ENCODE measurements at places on chromosomes 2 and 18.
A peak's percentile ranks its signal among the peaks of the same experiment; 100 is the strongest.

- no peak for DNase-seq
Observed at GRCh38 chr2:50720697-50721315, 311.1 kb downstream of the NRXN1 start.

- no peak for DNase-seq
Observed at GRCh38 chr2:10183146-10183675, 60.7 kb downstream of the RRM2 start.

DNA sequence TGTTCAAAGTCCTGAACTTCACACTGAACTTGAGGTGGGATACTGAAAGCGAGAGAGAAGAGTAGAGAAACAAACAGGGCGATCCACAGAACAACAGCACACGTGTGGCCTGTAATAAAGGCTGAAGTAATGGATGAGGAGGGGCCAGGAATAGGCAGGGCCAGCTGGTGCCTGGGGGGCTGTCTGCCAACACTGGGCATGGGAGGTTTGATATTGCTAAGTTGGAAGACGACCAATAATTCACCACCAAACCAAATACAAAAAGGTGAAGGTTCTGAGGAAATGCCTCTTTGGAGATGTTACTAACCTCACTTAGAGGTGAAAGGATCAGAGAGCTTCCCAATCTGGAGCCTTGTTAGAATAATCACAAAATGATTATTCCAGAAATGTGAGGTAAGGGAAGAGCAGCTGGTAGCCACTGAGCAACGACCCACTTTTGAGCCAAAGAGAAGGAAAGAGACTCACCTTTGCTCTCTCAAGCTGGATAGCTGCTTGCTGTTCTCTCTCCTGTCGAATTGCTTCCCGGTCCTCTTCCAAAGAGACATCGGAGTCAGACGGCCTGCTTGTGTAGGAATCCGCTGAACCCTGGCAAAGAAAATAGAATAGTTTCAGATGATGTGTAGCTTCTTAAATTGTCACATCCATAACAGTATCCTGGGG, 54.7 kb upstream of the ARL5A start:
- no peak for DNase-seq

GRCh38 chr2:26469092-26469710, 8.7 kb downstream of the OTOF start:
- DNase-seq = peak; percentile 64

DNA sequence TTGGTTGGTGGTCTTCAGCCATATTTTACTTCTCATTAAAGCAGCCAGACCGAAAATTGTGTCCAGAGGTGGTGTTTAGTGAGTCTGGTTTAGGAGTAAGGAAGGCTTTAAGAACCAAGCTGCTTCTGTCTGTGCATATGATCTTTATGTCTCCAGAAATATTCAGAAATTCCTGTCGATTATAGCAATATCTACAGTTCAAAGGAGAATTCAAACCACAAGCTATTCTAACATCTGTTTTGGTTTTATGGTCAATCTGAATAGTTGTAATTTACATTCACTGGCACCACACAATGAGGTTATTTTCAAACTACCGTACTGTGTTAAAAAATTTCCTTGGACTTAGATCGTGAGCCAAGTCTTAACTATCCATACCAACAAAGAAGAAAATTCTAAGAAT, 11.3 kb downstream of the UPP2 start:
- DNase-seq = no peak

GRCh38 chr2:27071277-27071989, at the start of gene OST4:
Gene OST4, minus strand, starts transcription at chr2:27071654.
- DNase-seq = peak; percentile 92

DNA sequence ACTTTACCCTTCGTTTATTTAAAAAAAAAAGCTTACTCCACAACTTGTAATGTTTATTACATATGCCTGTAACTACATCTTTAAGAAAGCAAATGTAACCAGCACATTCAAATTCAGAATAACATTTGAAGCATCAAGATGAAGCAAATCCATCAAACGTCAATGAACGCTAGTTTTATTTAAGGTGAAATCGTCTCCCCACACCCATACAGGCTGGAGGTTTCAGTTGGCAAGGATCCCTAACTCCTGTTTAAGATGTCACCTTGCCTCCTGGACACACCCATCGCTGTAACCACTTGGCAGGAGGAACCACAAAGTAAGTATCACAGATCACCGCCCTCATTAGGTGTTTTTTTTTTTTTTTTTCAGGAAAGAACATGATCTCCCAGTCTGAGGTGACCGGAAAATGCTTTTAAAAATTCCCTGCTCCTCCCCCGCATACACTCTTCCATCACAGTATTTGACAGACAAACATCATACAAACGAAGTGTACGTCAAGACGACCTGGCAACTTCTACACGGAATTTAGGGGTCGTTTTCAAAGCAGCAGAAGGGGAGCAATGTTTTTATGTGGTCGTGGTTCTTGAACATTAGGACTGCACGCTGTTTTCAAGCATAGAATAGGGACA, 19.7 kb upstream of the STPG4 start:
- DNase-seq = peak; percentile 84

- DNase-seq = peak; percentile 78
Observed at GRCh38 chr2:38233231-38233983, 143.7 kb downstream of the ATL2 start.

GRCh38 chr18:3889803-3890202, 439.8 kb downstream of the TGIF1 start:
- peak; percentile 71 for DNase-seq

DNA sequence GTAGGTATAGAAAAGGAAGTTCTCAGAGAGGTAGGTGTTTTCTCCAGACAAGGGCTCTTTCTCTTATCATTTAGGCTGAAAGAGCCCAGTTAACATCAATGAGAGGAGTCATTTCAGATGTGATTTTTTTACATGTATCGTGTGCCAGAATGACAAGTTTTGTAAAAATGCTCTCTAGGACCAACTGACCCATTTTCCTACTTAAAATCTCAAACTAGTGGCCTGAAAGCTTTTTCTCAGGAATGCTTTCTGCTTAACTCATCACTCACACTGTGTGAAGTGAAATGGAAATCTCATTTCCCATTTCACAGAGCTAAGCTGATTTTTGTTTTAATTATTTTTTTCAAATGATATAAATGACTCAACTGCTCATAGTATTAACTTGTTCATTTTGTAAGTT, 128.7 kb upstream of the CYP26B1 start:
- DNase-seq = no peak

DNA sequence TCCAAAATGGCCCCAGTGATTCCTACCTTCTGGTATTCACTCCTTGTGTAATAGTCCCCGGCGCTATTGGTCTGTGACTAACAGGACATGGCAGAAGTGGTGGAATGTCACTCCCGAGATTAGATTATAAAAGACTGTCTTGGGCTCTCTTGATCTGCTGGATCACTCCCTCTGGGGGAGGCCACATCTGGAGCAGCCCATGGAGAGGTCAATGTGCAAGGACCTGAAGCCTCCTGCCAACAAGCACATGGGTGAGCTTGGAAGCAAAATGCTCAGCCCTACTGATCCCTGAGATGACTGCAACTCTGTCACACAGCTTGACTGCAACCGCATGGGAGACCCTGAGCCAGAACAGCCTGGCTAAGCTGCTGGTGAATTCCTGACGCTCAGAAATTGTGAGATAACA, 94.3 kb upstream of the GLI2 start:
- DNase-seq = peak; percentile 56

DNA sequence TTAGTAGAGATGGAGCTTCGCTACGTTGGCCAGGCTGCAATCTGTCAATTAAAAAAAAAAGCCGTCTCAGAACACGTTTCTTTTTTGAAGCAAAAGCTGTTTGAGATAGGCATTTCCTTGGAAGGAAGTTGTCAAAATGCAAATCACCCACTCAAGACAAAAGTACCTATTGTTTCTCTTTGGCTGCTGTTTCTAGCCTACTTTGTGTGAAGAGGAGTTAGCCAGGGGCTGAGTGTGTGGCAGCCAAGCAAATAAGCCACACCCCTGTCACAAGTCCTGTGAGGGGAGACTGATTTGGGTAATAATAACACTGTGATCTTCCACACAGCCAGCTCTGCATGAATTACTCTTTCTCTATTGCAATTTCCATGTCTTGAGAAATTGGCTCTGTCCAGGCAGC, 47.4 kb upstream of the CDCA7 start:
- DNase-seq = no peak

- DNase-seq = no peak
Observed at GRCh38 chr2:173513107-173513727, 158.5 kb downstream of the CDCA7 start.

DNA sequence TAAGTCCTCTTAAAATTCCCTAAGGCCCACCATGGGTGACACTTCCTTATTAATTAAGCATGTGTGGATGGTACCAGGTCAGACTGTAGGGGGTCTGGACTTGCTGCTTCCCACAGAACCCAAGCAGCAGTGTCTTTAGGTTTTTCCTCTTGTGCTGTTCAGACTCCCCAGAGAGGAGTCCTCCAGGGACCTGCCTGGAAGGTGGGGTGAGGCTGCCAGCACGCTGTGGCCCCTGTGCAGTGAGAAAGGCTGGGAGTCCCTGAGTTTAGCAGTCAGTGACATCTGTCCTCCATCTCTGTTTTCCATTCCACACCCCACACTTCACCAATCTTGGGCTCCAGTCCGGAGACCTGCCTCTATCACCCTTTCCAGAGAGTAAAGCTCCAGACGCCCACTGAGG, 18.0 kb upstream of the ST3GAL5 start:
- no peak for DNase-seq

- DNase-seq = peak; percentile 50
Observed at GRCh38 chr18:45626330-45627203, 11.3 kb downstream of the SLC14A2 start.

- peak; percentile 8 for DNase-seq
Observed at GRCh38 chr2:165899311-165899710, 54.3 kb downstream of the TTC21B start.

GRCh38 chr2:194464964-194465638, 1191.9 kb upstream of the SLC39A10 start:
- no peak for DNase-seq

- DNase-seq = peak; percentile 75
Observed at GRCh38 chr2:28649481-28650265, 102.0 kb upstream of the PPP1CB start.

- peak; percentile 58 for DNase-seq
Observed at GRCh38 chr2:206642075-206643025, at the start of gene FAM237A. Gene FAM237A, plus strand, starts transcription at chr2:206642487. Its CDS starts 1,750 bp downstream, at chr2:206644237.

GRCh38 chr2:5076599-5076998, 615.6 kb upstream of the SOX11 start:
- no peak for DNase-seq

DNA sequence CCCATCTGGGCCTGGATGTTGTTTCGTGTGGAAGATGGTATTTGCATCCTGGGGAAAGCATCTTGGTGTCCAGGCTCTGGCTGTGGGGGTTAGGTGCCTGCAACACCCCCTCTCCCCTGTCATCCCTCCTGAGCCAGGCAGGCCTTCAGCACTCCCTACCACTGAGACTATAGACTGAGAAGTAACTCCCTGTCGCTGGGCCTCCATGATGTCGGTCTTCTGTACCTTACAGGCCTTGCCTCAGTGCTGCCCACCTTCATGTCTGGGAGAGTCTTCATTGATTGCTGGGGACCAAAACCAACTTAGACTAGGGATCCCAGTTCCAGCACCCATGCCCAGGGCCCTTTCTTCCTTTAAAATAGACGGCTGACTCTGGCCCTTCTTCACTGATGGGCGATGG, 33.1 kb upstream of the DNMT3A start:
- DNase-seq = no peak

DNA sequence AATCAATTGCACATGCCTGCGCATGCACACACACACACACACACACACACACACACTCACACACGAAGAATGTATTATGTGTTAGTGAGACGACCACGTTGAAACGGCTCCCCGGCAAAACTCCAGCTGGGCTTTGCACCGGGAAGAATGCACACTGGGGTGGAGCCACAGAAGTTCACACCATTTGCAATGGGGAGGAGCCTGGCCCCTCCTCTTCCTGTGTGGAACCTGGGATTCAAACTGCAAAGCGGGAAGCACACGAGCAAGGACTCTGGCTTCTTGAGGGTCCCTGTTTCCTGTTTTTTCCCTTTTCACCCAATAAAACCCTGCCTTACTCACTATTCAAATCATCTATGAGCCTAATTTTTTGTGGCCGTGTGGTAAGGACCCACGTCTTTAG, 304.0 kb upstream of the TMEFF2 start:
- DNase-seq = no peak

- no peak for DNase-seq
Observed at GRCh38 chr18:6414723-6415417, at the start of gene L3MBTL4. Gene L3MBTL4, minus strand, starts transcription at chr18:6414911. Its CDS starts 103,286 bp downstream, at chr18:6311625.

DNA sequence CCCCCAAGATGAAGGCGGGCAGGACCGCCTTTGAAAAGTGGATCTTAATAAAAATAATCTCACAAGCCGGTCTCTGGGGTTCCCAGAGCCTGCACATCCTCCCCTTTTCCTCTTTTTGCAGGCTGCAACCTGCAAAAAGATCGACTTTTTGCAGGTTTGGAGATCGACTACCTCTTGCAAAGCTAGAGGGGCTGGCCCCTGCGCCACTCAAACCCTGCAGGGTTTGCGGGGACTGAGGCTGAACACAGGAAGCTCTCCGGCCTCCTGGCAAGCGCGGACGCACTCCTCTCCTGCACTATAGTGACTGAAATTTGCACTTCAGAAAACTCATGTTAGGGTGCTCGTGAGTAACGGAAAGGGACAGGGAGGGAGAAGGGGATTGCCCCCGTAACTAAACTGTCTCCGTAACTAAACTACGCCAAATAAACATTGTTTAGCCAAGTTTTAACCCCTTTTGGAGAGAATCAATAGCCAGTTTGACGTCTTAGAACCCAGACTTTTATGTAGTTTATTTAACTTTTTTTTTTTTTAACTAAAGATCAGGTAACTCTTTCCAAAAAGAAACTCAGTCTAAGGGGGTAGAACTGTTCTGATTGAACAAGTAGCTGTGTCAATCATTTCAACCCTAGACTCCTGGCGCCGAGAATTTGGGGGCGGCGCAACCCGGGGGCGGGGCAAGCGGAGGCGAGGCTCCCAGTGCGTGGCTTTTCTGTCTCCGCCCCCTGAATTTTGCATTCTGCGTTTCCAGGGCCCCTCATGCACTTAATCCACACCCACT, 2.5 kb downstream of the IGFBP5 start:
- peak; percentile 66 for DNase-seq

- no peak for DNase-seq
Observed at GRCh38 chr18:73245345-73245744, 377.6 kb upstream of the NETO1 start.

- peak; percentile 83 for DNase-seq
Observed at GRCh38 chr2:232137356-232138147, 176.0 kb downstream of the DIS3L2 start.

DNA sequence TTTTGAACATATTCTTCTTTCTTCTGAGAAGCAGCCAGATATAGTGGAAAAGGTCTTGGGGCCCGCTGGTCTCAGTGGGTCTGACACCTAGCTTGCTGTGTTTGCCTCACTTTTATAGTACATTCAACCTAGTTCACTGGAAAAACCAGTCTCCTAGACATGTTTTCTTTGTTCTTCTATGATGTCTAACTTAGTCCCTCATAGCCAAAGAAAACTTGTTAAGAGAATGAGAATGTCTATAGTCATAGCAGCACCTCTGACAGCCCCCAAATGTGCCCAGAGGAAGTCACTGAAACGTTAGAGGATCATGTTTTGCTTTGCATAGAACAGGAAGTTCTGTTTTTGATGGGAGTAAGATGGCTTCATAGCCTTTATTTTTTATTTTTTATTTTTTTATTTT, 40.3 kb downstream of the TNFRSF11A start:
- no peak for DNase-seq
